ENCODE measurements at places on chromosomes 3 and 15.

DNA sequence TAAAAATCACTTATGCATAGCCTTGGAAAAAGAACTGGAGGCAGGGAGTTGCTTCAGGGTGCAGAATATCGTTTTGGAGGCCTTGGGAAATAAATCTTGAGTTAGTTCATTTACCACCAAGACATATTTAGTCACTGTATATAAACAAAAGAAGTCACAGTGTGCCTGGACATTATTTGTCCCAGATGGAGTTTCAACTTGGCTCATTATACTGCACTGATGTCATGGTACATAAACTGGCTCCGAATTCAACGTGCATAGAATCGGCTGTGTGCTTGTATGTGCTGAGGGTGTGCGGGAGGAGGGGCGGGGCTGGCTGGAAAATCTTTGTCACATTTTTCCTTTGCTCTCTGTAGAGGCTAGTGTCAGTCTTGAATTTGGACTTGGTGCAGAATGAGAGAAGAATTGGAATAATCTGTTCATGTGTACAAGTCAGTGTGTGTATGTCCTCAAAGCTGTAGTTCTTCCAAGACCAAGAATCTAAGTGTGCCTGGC lies 86.6 kb downstream of the FNDC3B start:
- DNase-seq = no peak

DNA sequence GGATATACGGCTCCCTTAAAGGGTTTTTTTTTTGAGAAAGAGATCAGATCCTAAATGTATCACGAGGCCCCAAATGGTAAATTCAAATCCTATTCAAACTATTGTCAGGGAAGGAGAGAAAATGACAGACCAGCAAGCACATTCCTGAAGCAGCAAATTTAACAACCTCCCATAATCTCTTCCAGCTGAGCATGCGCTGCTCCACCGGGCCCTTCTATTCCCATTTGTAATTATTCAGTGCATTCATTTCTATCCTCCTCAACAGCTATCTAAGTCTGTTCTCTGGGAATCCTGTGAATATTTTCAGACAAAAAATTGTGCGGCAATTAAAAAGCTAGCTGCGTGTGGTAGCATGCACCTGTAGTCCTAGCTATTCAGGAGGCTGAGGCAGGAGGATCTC lies 43.2 kb downstream of the MAGI1 start:
- DNase-seq = no peak

DNA sequence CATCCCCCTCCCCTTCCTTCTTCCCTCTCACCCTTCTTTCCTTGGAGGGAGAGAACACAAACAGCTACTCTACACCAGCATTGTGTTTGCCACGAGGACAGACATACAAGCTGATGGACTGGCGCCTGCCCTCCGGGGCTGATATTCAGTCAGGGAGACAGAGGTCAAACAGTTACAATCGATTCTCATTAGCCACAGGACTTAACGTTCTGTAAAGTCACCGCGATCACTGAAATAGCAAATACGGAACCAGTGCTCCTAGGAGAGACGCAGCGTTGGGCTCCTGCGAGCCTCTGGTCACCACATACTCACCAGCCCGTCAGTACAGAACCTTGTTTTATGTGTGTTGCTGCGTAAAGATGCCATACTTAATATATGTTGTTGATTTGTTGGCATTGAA lies 108.8 kb downstream of the LRRK1 start:
- DNase-seq = no peak

DNA sequence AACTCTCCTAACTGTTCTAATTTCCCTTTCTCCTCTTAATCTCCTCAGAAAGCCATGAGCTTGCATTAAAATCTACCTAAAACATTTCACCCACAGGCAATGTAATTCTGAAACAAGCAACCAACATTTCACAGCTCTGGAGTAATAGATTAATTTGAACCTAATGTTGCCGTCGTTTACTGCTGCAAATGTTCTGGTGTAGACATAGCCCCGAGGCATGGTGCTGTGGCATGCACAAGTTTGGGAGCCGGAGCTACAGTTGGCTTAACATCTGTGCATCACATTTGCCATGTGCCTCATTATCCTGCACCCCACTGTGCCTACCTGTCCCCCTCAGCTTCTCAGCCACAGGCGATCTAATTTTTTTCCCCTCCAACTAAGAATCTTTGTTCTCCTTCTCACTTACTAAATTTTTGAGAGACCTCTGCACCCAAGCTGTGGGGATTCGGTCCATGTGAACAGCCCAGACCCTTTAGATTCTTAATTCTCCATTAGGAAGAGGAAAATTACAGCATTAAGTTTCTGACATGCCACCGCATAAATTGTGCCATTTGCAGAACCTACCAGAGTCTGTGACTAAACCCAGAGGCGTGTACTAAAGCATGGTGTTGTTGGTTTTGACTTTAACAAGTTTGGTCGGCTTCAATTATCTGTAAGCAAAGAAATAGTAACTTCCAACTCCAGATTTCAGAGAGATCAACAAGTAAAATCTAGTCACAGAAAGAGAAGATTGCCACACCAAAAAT lies 419.2 kb downstream of the MECOM start:
- no peak for DNase-seq

GRCh38 chr3:138374573-138375134 lies 26.3 kb downstream of the MRAS start:
- no peak for DNase-seq

GRCh38 chr3:134366928-134367811 lies 7.1 kb downstream of the AMOTL2 start:
- no peak for DNase-seq

- no peak for DNase-seq
Measured at GRCh38 chr15:70031713-70032112, 66.0 kb downstream of the TLE3 start.

DNA sequence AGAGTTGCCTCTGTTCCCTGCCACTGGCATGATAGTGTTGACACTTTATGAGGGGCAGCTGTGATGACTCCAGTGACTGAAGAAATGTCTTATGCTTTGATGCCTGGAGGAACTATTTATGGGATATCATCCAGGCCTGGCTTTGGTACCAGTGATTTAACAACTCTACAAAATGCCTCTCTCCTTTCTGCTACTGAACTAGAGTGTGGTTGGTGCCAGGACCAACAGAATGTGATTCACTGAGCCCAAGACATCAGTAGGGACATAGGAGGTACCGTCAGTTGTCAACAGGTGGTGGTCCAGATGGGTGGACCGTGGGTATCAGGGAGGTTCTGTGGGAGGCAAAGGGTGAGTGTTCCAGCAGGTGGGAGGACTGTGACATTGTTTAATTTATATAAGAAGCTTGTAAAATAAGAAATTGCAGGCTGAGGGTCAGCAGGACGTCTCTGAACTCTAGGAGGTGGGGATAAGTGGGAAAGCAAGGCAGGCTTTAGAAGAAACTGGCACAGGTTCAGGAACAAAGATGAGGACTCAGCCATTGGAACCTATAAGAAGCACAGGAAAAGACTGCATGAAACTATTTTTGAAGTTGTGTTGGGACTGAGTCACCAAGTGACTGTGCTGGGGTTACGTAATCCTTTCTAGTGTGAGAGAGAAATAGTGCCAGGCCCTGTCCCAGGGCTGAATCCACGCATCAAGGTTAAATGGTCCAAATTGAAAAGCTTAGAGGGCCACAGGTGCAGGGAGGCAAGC lies 28.5 kb upstream of the SLC7A14 start:
- DNase-seq = no peak

GRCh38 chr3:112333381-112334317 lies 693 bp downstream of the CD200 start:
- DNase-seq = peak; percentile 14

- no peak for DNase-seq
Measured at GRCh38 chr3:4052706-4053105, 250.5 kb upstream of the SETMAR start.

DNA sequence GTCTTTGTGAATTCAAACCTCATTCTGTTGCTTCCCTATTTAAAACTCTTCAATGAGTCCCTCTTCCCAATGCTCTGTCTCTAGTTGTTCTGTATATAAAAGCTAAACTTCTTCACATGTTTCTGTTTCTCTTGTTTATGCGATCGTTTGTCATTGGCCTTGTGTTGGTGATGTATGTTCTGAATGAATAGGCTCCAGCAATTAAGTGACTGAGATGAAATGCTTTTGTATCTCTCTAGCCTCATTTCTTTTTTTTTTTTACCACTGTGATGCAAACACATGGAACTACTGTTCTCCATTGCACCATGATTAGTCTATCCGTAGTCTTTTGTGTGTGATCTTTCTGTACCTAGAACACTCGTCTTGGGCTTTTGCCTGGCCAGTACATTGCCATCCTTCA lies 380.5 kb upstream of the TPRG1 start:
- DNase-seq = no peak

GRCh38 chr3:152381881-152382295 lies 113.2 kb downstream of the MBNL1 start:
- no peak for DNase-seq

GRCh38 chr3:57091521-57092273 lies 31.2 kb downstream of the SPATA12 start:
- DNase-seq = no peak

DNA sequence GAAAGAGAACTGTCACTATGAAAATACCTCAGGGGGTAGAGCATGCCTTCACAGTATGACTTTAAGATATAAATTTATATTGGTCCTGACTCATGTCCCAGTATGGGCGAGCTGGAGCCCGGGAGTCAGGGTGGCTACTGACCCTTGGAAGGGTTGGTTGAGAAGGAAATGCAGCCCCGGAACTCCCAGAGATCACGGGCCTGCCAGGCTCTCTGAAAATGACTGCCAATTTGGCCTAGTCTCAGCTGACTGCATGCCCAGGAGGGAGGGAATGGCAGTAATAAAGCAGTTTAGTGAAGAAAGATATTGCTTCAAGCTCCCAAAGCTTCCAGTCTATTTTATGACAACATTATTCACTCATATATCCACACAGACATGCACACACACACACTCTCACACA lies 299.0 kb downstream of the NR2F2 start:
- no peak for DNase-seq

GRCh38 chr3:29537889-29538609 lies 257.2 kb downstream of the RBMS3 start:
- no peak for DNase-seq

GRCh38 chr3:31661286-31661685 lies 128.6 kb downstream of the STT3B start:
- DNase-seq = no peak

DNA sequence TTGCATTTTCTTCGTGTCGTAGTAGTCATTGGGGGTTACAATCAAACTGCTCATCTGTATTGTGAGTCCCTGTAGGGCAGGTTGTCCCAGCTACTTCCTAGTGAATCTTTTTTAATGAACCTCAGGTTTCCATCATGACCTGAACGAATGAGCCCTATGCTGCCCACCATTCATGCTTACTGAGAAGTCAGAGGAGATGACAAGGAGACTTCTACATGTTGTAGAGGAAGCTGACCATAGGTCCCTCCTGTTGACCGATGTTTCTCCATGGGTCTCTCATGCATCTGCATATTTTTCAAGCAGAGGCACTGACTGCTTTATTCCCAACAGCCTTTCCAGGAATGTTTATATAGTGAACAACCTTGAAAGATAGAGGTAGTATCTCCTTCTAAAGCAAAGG lies 5.0 kb upstream of the NME9 start:
- DNase-seq = no peak

- no peak for DNase-seq
Measured at GRCh38 chr3:7562892-7563291, 702.0 kb downstream of the GRM7 start.

DNA sequence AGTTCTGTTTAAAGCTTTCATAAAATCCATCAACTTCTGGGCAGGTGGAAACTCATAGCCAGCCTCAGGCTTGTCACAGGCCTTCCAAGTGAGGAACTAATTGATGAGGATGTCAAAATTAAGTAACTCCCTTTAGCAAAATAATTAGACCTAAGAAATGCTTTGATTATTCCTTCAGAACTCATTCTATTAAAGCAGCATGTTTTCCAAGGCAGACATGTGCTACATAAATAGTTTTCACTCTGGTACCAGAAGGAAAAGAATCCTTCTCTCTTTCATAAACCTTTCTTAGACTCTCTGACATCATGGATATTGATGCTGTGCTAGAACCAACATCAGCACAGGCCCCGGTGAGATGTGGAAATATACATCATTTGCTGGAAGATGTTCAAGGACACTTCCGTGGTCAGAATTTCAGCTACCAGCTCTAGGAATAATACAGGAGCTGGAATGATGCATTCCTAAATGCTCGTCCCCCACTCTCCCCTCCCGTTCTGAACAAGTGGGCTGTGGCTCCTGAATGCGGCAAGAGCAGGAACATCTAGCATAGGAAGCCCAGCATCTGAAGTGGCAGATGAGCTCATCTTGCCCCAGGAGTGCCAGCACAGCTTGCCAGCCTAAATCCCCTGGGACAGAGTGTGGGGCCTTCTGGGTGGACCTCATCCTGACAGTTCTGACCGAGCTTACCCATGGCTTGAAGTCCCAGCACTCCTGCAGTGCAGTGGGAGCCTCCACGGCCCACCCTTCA lies 82.4 kb downstream of the WWTR1 start:
- no peak for DNase-seq

- DNase-seq = no peak
Measured at GRCh38 chr3:66475386-66476020, 25.3 kb downstream of the LRIG1 start.

DNA sequence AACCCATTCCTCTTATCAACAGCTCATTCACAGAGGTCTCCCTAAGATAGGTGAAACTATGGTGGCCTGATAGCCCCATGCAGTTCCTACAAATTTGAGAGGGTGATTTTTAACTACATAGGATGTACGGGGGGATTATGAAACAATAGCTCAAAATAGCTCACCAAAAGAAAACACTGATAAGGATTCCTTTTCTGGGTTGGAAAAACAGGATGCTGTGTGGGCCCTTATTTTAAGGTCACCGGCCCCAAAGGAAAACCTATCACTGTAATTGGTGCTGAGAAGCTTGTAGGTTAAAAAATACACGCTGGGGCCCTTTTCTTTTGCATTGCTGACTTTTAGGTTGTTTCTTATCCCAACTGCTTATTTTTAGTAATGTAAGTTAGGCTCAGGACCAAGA lies 627.4 kb downstream of the MAGI1 start:
- no peak for DNase-seq

- no peak for DNase-seq
Measured at GRCh38 chr15:73518180-73518862, 75.4 kb downstream of the REC114 start.

GRCh38 chr3:174125267-174125824 lies 727.8 kb downstream of the NLGN1 start:
- DNase-seq = peak; percentile 60

GRCh38 chr3:963755-964154 lies 129.1 kb upstream of the CNTN6 start:
- no peak for DNase-seq

DNA sequence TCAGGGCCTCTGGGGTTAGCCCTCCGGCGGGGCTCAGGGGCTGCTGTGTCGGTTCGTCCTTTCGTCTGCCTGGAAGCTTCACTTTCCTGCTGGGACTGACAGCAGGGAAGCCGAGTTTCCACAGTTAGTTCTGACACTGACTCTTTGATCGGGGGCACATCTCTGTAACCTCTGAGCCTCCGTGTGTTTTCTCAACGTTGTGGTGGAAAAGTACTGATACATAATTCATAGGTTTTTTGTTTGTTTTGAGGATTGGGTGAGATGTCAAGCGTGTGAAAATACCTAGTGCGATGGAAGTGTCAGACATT lies 481 bp downstream of the AP4E1 start:
- no peak for DNase-seq

GRCh38 chr15:34754674-34755418 lies at the start of gene GJD2:
Gene GJD2, minus strand, starts transcription at chr15:34754998. Its CDS starts 510 bp downstream, at chr15:34754488.
- no peak for DNase-seq

- no peak for DNase-seq
Measured at GRCh38 chr3:66419036-66419435, 81.8 kb downstream of the LRIG1 start.

- no peak for DNase-seq
Measured at GRCh38 chr3:39021465-39022285, 30.1 kb downstream of the SCN11A start.
